CD14-positive monocyte (primary cell): ENCODE measurements at places on chromosomes 12 and 14.
A peak's percentile ranks its signal among the peaks of the same experiment; 100 is the strongest.

GRCh38 chr12:14988035-14988434 is 15.2 kb downstream of the PDE6H start:
- peak; percentile 77 for DNase-seq

DNA sequence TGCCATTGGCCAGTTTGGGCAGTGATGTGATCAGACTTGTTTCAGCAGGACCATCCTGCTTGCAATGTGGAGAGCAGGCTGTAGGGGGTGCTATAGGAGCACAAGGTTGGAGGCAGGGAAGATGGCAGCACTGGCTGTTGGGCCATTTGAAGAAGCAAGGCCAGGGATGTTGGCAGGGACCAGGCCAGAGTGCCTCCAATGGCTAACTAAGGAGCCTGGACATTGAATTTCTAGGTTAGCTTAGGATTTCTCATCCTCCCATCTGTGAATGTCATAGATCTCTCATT is 23.5 kb downstream of the FGF23 start:
- DNase-seq: peak; percentile 29

- DNase-seq: no peak
Measured at GRCh38 chr12:68743356-68743755, 2.6 kb upstream of the SLC35E3 start.

DNA sequence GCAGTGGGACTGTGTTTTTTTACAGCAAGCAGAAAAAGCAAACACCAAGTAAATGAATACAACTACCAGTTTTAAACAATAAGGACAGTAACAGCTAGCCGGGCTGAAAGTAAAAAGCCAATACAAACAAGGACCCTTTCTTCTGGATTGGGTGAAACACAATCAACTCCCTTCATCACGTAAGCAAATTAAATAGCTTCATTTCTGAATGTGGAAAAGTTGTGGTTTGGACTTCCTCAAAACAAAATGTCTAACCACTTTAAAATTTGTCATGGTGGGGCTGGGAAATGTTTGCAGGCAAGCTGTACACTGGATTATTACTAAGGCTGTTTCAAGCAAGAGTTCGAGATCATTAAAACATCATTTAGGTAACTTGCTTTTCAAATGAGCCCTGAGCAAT is 47.4 kb downstream of the TCHP start:
- peak; percentile 32 for DNase-seq

DNA sequence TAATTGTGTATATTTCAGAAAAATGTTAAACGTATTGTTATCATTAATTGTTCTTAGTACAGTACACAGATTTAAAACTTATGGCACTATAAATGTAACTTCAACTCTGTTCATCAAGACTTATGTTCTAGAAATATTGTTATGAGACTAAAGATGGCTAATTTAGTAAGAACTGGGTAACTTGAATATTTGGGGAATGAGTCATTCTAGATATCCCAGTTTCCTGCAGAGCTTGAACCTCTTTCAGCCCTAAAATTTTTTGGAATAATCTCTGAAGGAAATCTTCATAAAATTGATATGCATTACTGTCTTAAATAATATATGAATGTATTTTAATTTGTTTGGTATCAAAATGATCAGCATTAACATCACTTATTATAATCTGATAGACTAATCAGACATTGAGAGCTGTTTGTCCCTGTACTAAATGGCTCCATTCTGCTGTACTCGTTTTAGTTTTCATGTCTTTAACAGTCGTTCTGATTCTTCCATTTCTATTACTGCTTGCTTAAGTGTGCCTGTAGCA is 87.1 kb downstream of the VEZT start:
- DNase-seq: no peak

DNA sequence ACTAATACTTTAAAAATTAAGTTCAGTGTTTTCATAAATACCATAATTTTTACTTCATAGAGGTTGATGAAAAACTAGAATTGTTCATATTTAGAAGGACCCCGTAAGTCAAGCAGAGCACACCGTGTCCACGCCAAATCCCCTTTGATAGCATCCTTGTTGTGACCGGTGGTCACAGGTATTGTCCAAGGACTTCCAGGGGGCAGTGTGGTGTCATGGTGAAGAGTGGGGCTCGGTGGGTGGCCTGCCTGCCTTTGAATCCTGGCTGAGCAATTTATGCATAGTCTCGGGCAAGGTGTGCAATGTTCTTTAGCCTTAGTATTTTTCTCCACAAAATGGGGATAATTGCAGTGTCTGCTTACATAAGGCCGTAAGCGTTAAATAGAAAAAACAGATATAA is 169.9 kb downstream of the KTN1 start:
- DNase-seq: no peak

- no peak for DNase-seq
Measured at GRCh38 chr12:614411-614970, 48.8 kb downstream of the NINJ2 start.

GRCh38 chr12:113748707-113749432 is 217.3 kb downstream of the RBM19 start:
- no peak for DNase-seq

DNA sequence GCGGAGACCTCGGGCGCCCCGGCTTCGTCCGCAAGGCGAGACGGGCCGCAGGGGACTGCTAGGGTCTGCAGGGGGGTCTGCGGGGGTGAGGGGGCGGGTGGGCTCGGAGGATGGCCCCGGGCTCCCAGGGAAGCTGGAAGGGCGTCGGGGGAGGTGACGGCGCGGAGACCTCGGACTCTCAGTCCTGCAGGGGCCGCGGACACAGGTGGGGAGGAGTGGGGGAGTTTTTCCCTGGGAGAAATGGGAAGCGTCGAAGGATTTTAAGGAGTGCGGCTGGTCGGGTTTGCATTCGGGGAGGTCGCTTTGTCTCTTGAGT is 25.9 kb downstream of the ZBTB42 start:
- DNase-seq: no peak

- DNase-seq: no peak
Measured at GRCh38 chr12:96850676-96851075, 56.4 kb upstream of the NEDD1 start.

GRCh38 chr14:103066399-103066798 is 9.1 kb upstream of the CDC42BPB start:
- no peak for DNase-seq

DNA sequence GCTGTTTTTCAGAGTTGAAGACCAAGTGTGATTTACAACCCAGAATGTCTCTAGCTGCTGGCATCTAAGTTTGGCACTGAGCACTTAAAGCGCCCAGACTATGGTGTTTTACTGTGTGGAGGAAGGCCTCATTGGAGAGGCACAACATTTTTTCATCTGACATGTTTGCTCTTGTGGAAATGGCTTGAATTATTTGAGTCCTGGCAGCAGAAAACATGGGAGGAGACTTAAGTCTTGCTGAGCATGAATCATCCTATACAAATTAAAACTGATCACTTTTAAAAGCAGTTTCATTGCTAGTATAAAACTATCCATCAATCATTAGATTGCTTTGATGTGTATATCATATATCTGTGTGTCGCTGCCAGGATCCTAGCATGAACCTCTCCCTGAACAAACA is 85.9 kb upstream of the REP15 start:
- no peak for DNase-seq

DNA sequence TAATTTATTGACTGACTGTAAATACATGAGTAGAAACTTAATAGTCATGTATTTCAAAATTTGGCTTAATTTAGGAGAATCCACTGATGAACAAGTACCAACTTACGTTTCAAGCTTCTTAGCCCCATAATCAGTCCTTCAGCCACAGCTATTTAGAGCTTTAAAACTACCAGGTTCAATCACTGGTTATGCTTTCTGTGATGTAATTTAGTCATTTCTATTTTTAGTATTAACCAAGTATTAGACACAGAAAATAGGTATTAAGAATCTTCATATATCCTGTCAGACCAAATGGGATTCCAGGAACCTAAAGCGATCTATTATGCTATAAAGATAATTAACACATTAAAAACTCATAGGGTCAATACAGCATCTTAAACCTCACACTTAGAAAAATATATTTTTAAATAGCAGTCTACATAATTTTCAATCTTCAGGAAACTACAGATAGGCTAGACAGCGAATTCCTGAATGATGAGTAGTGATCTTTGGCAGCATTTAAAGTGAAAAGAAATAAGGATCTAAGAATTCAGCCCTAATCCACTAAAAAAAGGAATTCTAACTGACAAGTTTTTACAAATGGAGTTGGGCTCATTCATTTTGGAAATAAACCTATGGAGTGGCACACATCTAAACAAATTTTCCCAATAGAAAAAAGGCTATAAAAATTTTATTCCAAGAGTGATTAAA is 51.5 kb downstream of the ZC3H14 start:
- no peak for DNase-seq

- peak; percentile 4 for DNase-seq
Measured at GRCh38 chr12:12214635-12215131, 52.2 kb downstream of the LRP6 start.

- no peak for DNase-seq
Measured at GRCh38 chr12:111841236-111841749, 735 bp upstream of the MAPKAPK5 start.

DNA sequence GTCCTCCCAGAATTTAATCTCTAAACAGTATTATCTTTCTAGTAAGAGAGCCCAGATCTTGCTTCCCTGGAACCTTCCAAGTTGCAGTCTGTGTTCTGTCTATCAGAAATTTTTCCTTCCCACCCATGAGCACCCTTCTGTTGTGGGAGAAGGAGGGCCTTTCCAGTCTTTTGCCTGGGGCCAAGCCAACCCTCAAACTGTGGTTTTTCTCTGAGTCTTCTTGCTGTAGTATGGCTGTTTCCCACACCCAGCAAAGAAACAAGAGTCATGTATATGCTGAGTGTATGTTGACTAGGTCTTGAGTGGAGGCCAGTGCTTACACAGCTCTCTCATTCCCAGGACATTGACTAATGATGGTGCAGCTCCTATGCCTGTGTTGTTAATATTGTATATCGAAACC is 104.5 kb downstream of the TGFB3 start:
- DNase-seq: no peak

DNA sequence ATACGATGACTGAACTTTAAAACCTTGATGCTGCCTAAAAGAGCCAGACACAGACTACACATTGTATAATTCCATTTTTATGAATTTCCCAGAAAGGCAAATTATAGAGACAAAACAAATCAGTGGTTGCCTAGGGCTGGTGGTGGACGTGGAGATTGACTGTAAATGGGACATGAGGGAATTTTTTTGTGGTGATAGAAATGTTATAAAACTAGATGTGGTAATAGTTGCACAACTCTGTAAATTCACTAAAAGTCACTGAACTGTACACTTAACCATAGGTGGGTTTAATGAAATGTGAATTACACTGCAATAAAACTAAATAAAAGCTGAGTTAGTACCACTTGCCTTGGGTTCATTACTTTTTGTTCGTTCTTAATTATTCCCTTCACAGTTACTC is 72.1 kb downstream of the PLEKHA5 start:
- DNase-seq: peak; percentile 37

- no peak for DNase-seq
Measured at GRCh38 chr14:90562652-90563051, 165.8 kb downstream of the CALM1 start.

- DNase-seq: no peak
Measured at GRCh38 chr12:122893208-122894153, 2.4 kb downstream of the VPS37B start.

DNA sequence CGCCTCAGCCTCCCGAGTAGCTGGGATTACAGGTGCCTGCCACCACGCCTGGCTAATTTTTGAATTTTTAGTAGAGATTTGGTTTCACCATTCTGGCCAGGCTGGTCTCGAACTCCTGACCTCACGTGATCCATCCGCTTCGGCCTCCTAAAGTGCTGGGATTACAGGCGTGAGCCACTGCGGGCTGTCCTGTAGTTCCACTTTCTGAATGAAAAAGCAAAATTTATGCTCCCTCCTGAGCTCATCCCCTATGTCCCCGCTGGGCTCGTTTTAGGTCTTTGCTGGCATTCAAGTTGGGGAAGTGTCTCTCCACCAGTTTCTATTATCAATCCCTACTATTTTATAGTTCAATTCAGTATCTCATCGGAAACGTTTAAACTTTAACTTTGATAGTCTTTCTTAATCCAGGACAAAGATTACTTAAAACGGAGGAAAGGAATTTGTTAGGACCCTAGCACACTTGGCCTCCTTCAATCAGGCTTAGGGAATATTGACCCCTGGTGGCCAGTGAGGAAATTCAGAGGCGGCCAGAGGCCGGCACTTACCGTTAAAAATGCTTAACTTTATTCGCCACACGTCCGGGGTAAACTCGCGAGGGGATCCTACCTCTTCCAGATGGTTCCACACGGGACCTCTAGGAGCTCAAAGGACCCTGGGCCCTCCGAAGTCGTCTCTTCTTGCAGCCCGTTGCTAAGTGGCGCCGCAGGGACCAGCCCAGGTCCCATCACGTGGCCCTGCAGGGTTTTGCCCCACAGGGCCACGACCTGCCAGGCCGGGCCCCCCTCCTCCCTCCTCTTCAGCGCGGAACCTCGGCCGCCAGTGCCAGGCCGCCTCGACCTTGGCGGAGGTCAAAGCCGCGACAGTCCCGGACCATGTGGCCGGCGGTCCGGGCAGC is 11.4 kb upstream of the DNAL1 start:
- peak; percentile 48 for DNase-seq

GRCh38 chr12:58764100-58764953 is 156.0 kb downstream of the LRIG3 start:
- no peak for DNase-seq

DNA sequence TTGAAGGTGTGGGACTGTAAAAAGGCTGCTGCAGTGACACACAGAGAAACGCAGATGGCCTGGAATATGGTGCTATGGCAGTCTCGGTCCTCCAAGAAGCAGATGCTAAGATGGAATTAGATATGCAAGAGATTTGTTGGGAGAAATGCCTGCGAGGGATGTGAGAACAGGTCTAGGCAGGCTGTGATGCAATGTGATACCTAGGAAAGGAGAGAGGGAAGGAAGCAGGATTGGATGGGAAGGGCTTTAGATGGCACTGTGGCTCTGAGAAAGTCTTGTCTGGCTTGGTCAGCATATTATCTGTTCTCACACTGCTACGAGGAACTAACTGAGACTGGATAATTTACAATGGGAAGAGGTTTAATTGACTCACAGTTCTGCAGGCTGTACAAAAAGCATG is 374.4 kb downstream of the BCAT1 start:
- DNase-seq: no peak

DNA sequence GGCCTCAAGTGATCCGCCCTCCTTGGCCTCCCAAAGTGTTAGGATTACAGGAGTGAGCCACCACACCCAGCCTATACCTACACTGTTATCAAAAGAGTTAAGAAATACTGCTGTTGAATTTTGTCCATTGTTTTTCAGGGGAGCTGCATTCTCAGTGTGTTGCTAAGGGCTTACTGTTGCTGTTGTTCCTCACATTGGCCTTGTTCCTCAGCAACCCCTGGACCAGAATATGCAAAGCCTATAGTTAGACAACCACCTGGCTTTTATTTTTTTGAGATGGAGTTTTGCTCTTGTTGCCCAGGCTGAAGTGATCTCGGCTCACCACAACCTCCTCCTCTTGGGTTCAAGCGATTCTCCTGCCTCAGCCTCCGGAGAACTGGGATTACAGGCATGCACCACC is 4.7 kb upstream of the ATP6V0A2 start:
- DNase-seq: no peak
